H7 (cell line): ENCODE measurements at places on chromosomes 2 and 18.
A peak's percentile ranks its signal among the peaks of the same experiment; 100 is the strongest.

GRCh38 chr2:104658144-104658835 is 195.6 kb upstream of the POU3F3 start:
- peak; percentile 75 for DNase-seq

- DNase-seq = no peak
Measured at GRCh38 chr2:102635317-102635716, 16.0 kb downstream of the SLC9A2 start.

DNA sequence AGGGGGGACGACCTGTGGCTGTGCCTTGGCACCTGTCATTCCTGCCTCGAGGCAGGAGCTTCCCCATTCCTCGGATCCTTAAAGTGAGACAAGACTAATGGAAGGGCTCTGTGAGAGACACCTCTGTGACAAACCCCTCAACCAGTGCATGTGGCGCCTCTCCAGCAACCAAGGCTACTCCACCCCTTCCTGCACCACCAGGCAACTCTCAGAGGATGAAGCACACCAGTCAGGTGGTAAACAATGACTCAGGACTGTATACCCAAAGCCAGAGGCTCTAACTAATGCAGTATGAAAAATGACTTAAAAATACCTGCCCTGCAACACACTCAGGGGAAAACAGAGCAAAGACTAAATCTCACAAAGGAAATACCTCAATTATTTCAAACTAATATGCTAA is 136.9 kb downstream of the UXS1 start:
- no peak for DNase-seq

DNA sequence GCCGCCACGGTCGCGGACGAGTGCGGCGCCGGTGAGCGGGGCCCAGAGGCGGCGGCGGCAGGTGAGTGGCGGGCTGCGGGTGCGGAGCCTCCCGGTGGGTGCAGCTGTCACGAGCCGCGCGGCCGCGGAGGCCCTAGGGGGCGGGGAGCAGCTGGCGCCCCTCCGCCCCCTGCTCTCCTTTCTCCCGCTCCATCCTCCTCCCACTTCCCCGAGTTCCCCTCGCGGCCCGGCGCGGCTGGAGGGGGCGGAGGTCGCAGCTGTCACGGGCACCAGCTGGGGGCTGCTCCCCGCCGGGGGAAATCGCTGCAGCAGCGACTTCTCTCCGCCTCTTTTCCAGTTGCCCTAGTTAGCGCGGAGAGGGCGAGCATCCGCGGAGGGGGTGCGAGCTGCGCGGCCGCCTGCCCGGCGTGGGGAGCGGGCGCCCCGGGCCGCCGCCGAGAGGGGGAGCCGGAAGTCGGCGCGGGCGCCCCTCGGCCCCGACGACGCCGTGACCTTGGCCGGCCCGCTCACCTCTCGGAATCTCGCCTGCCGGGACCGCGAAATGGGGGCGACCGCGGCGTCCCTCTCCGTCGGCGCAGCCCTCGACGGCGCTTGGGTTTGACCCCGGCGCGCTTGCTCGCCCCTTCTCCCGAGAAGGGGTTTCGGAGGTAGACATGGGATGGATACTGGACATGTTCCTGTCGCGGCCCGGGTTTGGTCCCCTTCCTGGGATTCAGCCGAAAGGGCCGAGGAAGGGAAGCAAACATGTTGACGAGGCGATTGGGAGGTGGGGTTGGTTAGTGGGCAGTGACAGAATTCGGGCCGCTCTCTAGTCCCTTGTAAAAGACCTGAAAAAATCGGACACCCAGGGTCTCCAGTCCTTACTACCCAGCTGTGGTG is 727 bp downstream of the NCOA1 start:
- DNase-seq = peak; percentile 89

GRCh38 chr18:48848641-48849143 is 102.1 kb downstream of the SMAD7 start:
- DNase-seq = no peak

DNA sequence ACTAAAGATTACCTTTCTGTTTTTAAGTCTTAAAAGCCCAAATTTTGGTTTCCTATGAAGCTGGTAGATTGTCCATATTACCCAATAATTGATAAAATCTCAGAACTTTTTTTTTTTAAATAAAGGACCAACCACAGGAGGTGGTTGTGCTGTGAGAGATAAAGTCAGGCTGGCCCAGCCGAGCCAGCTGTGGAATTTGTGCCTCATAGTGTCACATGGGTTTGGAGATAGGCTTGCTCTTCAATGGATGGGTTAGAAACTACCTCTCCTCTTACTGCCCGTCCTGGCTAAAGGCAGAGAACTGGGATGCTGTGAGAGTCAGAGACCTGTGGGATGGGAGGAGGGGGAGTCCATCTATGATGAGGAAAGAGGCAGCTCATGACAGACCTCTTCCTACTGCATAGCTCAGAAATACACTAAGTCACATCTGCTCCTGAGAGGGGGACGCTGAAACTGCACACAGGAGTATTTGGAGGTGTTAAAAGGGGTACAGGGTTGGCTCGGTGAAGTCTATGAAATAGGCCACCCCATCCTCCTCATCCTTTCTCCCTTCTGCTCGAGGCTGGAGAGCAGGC is 99.7 kb upstream of the MGAT4A start:
- no peak for DNase-seq

DNA sequence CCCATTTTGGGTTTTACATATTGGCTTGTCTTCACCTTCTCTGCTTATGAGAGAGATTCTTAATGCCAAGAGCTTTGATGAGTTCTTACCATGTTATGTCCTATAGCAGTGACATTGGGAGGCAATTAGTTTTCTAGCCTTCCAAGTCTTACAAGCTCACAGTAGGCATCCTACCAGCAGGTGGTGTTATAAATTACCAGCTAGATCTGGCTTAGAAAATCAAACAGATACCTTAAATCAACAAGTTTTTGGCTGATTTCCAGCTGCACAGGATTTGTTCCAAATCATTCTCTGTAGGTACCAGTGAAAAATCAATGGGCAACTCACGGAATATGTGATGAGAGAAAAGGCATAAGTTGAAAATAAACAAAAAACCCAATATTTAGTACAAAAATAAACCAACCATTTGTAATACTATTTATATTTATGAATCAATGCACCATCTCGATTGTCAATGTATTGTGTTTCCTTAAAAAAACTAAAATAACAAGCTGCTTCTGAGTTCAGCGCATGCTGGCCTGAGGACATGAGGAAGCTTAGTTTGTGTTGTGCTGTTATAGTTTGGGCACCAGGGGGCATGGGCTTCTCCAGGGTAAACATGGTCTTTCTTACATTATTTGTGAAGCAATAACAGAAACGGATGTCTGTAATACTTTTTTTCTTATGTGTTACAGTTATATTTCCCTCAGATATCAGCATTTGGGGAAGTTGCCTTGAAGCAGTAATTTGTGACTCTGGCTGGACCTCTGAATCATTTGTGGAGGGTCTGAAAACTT is 34.1 kb upstream of the NXPH2 start:
- DNase-seq = peak; percentile 5

- peak; percentile 97 for DNase-seq
Measured at GRCh38 chr2:73293534-73294171, at the start of gene EGR4. Gene EGR4, minus strand, starts transcription at chr2:73293548. Its CDS starts 231 bp downstream, at chr2:73293317.

GRCh38 chr18:808086-808485 is 4.0 kb downstream of the YES1 start:
- no peak for DNase-seq
